Activated CD4-positive, CD25-positive, alpha-beta regulatory T cell (primary cell): ENCODE measurements at places on chromosomes 16 and 17.

DNA sequence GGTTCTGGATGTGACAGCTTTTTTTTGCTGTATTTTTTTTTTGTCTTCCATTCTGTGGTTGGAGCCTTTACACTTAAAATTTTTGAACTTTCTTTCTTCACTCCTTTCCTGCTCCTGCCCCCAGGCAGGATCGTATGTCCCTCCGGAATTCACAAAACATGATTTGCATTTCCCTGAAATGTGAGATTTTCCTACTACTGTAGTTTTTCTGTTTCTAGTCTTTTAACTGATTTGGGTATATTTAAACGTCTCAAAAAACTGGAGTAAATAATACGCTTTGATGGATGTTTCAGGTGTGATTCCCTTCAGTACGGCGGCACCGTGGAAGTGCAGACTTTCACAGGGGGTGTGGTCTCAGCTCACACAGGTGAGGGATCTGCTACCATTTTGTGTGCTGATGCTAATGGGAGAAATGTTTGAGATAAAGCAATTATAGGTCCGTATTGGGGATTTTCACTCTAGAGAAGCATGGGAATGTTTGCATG is 686 bp downstream of the SRCAP start:
- DNase-seq, result no peak

GRCh38 chr17:82734987-82735866 is at the start of gene FN3K:
Gene FN3K (plus strand): TSS chr17:82735615. CDS start chr17:82735637, 22 bp downstream.
- no peak for DNase-seq

GRCh38 chr16:88655053-88655732 is 4.3 kb upstream of the CYBA start:
- DNase-seq, result no peak

DNA sequence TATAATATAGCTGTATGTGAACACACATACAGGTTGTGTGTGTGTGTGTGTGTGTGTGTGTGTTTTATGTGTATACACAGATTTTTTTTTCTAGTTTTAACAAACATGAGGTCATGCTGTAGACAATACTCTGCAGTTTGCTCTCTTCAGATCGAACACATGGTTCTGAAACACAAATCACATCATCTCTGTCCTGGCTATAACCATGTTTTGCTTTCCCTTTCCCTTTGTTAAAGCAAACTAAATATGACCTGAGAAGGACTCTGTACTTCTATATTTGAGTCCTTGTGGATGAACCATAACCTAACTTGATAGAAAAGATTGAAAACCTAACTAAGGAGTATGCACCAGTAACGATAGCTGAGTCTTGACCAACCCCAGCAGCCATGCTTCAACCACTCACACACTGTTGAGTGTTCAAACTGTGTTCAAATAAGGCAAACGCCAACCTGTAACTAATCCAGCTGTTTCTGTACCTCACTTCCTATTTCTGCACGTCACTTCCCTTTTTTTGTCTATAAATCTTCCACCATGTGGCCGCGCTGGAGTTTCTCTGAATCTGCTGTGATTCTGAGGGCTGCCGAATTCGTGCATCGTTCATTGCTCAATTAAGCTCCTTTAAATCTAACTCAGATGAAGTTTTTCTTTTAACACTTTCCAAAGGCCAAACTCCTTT is 303.8 kb downstream of the HS3ST3B1 start:
- DNase-seq, result no peak

DNA sequence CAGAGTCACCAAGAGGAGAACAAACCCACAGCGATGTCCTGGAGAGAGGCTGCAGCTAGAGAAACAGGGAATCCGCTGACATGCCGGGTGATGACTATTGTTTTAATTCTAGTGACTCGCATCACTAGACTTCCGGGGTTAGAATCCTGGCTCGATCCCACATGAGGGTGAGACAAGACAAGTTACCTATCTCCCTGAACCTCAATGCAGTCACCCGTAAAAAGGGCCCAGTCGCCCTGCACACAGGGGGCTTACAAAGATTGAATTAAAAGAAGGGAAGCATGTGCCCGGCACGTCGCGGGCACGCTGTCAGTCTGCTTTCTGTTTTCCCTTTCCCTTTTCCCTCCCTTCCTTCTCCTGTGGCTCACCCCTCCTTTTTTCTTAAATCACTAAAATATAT is 212.9 kb upstream of the FOXF1 start:
- DNase-seq, result no peak

- DNase-seq, result no peak
These were observed 80.2 kb downstream of the HS3ST4 start for GRCh38 chr16:25771812-25772568.

DNA sequence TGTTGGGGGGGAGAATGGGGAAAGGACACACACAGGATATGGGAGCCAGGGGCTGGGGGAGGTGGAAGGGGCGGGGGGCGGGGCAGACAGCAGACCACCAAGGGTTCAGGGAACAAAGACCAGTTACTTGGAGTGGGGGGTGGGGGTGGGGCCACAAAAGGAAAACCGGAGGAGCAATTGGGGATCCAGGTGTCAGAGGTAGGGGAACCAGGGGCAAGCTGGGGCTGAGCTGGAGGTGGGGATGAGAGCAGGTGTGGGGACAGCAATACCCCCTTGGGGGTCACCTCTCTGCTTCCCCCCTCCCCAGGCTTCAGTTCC is 1.4 kb upstream of the ORAI3 start:
- no peak for DNase-seq
